ENCODE measurements at places on chromosomes 7 and 10.

GRCh38 chr7:151686016-151686766 lies 166.5 kb upstream of the RHEB start:
- no peak for DNase-seq

DNA sequence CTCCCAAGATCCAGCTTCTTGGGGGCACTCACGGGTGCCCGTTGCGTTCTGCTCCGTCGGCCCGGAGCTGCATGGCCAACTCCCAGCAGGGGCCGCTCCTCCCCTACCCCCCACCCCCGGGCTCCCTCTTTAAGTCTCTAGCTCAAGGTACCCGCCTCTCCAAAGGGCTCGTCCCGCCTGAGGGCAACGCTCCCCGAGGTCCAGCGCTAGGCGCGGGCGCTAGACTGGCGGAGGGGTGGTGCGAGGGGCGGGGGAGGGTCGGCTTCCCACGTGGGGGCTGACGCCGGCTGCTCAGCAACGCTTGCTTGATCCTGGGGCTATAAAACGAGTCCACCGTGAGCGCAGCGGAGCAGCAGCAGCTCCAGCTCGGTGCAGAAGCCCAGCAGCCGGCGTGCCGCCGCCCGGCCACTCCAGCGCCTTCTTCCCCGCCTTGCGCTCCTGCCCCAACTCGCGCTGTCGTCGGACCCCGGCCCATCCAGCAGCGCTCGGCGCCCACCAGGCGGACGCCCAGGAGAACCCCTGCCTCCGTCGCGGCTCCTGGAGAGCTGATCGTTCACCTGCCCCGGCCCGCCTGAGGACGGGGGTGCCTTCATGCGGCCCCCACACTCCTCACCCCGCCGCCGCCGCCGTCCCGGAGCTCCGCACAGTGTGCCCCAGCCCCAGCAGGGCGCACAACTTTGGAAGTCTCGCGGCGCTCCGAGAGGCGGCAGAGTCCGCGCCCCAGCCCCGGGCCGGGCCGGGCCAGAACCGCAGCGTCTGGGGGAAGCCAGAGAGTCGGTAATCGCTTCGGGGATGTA lies at the start of gene ADRA2A:
ADRA2A (plus strand) TSS at position 348 of the 797 bp plus-strand sequence. CDS start 968 bp downstream, outside the sequence.
- no peak for DNase-seq

- DNase-seq, result no peak
Measured at GRCh38 chr7:93014410-93014809, 103.4 kb downstream of the SAMD9 start.

DNA sequence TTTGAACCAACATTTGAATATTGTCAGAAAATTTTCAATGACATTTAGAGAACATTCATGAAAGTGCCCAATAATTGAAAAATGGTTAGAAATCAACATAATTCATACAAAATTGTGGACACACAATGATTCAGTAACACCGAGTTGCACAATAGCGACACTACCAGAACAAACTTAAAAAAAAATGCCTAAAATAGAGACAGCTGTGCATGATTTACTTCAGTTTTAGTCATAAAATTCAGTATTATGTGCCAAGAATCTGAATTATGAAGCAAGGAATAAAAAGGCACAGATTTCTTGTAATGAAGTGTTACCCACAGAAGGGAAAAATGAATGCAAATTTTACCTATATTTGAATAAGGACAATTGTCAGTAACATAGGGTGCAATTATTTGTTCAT lies 396.0 kb downstream of the SEMA3D start:
- no peak for DNase-seq

- DNase-seq, result no peak
Measured at GRCh38 chr7:44643206-44643605, 36.8 kb downstream of the OGDH start.

DNA sequence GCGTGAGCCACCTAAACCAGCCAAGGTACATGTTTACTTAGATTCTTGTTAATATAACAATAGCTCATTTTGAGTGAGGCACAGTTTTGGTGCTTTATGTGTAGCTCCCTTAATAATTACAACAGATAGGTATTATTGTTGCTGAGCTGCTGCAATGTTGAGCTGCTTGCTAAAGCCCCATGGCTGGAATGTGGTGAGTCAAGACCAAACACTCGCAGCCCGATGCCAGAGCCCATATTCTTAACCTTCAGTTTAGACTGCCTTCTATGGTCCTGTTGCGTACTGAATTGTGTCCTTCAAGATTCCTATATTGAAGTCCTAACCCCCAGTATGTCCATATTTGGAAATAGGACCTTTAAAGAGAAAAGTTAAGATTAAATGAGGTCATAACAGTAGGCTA lies 407.1 kb downstream of the NEBL start:
- DNase-seq, result no peak

DNA sequence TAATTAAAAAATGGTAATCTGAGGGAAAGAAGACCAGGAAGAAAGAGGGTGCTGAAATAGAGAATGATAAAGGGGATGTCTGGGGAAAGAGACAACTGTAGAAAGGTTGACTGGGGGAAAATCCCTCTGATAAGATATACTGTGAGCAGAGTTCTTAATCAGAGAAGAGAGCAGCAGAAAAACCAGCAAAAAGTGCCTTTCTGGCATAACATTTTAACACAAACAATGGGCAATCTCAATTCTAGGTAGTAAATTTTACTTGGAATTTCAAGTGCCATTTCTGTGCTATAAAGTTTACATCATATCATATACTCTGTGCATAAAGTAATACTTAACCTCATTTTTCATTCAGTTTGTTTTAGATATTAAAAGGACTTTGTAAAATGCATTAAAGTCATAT lies 251.9 kb upstream of the HGF start:
- DNase-seq, result no peak

DNA sequence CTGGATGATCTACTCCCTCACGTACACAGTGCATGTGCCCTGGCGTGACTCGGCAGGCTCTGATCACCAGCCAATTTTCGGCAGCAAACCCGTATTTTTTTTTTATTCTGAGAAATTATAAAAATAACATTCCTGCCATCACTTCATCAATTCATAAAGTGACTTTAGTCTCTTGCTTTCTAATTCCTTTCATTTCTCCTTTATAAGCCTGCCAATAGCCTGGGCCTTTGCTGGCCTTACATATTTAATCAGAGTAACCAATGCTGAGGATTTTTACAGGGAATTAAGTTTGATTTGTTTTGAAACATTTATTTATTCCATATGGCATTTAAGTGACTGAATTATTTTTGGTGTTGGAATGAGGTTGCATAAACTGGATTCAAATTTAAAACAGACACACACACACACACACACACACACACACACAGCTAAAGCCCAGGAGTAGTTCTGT lies 140.8 kb downstream of the ETV1 start:
- no peak for DNase-seq

- DNase-seq, result no peak
Measured at GRCh38 chr7:150939466-150939865, 38.7 kb downstream of the KCNH2 start.

DNA sequence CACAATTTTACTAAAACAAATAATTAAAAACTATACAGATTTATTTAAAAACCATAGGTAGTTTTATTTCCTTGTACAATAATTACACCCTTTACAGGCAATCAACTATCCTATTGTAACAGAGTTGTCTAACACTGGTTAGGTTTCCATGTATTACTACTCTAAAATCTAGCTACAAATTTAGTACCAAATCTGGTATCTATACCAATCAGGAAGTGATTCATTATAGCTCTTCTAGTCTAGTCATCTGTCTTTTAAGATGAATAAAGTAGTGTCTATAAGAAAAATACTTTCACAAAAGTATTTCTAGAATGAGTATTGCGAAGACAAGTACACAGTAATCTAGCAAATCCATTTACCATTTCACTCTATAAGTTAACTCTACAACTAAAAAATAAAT lies 16.9 kb downstream of the ZNF800 start:
- no peak for DNase-seq

GRCh38 chr7:72925546-72926120 lies 738 bp downstream of the POM121 start:
- DNase-seq, result no peak

GRCh38 chr10:113960617-113961181 lies 83.0 kb upstream of the ADRB1 start:
- DNase-seq, result peak; percentile 10

- no peak for DNase-seq
Measured at GRCh38 chr10:6204341-6205191, 1.8 kb downstream of the PFKFB3 start.

- DNase-seq, result no peak
Measured at GRCh38 chr10:74927701-74928100, 101.3 kb downstream of the KAT6B start.

DNA sequence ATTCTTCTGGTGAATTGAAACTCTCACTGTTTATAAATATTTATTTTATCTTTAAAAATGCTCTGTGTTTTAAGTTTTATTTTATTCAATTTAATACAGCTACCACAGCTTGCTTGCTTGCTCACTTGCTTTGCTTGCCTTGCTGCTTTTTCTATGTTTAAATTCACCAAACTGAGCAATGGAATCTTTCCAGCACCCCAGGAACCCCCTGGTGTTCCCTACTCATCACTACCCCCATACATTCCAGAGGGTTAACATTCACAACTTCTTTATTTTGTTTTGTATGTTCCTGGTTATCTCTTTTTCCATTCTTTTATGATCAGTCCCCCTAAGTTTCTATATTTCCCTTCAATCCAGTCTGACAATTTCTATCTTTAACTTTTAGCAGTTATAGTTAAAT lies 166.5 kb upstream of the COL1A2 start:
- DNase-seq, result no peak

GRCh38 chr10:6476989-6477388 lies 103.1 kb downstream of the PRKCQ start:
- no peak for DNase-seq

DNA sequence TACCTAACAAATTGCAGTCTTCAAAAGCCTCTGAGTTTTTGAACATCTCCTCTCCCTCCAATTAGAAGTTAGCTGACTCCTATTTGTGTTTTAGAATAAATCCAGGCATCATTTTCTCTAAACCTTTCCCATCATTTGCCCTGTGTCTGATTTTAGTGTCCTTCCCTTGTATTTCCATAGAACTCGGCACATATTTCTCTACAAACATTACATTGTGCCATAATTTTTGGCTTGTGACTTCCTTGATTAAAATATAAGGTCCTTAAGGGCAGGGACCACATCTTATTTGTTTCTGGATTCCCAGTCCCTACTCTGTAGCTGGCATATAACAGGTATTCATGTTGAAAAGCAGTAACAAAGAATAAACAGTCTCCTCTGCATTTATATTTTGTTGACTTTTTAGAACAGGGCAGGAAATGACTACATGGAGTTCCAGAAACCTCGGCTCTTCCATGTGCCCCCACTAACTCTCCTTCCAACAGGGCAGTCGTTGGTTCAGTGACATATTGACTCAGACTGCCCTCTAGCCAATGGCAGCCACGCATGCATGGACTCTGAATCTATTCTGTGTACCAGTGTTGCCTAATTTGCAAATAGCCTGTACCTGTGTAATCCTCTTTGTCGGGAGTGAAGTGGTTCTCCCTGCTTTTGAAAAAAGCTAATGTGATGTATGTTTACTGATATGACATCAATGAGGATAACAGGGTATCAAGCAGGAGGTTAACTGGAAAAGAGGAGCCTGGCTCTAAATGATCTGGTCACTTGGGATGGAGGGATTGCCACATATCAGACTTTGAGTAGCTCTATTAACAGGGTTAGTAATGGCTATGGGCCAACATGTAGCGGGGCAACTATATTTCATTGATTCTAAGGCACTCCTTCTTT lies 19.8 kb upstream of the CPN1 start:
- DNase-seq, result no peak

DNA sequence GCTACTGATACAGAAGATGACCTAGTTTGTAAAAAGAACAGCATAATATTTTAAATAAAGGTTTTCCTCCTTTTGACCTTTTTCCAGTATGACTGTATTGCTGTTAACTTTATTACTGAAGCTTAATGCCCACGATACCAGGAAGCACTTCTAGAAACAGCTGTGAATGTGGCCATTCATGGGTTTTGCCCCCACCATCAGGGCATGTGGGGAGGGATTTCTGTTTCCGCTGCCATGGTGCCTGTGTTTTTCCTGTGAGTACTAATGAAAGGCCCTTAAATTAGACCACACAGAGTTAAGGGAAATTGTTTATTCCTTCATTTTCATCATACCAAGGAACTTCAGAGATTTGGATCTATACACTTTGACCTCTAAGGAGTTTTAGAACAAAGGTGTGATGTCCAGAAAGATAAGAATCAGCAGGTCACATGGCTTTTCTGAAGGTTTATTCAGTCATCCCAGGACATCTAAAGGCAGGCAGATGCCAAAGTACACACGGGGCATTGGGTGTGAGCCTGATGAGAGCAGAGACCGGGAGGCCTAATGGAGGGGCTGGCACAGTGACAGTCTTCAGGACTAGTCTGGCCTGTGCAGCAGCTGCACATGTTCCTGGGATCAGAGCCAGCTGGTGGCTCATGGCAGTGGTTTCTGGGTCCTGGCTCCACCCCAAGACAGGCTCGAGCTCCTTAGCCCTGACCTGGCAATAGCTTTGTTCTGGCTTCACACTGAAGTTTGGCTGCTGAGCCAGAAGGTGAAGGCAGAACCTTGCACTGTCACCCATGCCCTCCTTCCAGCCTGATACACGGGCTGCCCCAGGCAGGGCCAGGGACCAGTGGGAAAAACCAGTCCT lies 190.9 kb downstream of the REEP3 start:
- no peak for DNase-seq

- DNase-seq, result no peak
Measured at GRCh38 chr10:17354781-17355180, 99.6 kb downstream of the ST8SIA6 start.

DNA sequence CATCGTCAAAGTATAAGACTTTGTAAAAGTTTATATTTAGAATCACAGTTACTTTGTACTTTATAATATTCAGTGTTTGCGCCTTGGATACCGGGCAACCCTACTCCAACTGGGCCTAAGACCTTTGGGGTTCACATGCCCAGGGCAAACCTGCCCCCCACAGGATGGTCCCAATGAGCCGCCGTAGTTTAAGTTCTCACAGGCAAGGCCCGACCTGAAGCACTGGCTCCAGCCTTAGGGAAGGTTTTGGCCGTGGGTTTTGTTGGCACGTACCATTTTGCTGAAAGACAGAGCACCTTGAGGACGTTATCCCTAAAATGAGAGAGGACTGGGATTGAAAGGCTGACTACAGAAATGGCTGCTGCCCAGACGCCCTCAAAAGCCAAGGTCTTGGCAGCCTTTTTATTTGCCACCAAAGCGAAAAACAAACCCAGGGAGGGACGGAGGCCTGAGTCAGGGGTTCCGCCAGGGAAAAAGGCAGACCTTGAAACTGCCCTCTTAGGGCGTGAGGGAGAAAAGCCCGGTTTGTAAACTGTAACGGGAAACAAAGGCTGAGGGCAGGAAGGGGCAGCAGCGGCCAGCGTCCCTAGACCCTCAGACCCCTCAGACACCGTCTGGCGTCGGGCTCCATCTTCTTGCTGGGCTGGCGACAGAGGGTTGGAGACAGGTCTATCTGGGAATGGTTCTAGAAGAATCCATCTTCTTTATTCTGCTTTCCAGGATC lies at the start of gene CCDC172:
CCDC172 (plus strand) TSS at position 222 of the 724 bp plus-strand sequence. CDS start 564 bp downstream, outside the sequence.
- DNase-seq, result no peak

DNA sequence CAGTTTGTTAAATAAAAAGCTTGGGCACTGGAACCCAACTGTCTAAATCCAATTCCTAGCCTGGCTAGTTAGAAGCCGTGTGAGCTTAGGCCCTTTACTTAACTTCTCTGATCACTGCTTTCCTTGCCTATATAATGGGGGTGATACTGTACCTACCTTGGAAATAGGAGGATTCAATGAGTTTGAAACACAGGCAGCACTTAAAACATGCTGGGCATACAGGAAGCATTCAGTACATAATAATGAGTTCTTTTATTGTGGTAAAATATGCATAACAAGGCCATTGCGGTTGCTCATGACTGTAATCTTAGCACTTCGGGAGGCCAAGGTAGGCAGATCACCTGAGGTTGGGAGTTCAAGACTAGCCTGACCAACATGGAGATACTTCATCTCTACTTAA lies 47.4 kb upstream of the SEPHS1 start:
- no peak for DNase-seq
